ENCODE measurements at places on chromosomes 3 and 15. TPM values are rescaled to one million over a fixed set of nuclear protein-coding genes. Genes with fewer than 3 reads are reported as not detected.

GRCh38 chr3:118782755-118783202 is 251.9 kb downstream of the IGSF11 start:
- no peak for DNase-seq

GRCh38 chr15:73540161-73540560 is 93.0 kb downstream of the NPTN start:
- no peak for DNase-seq

EFCAB12 gene
- 0.38 TPM for polyA plus RNA-seq

WDR93 gene
- polyA plus RNA-seq, result 0.04 TPM

GRCh38 chr3:100033184-100033583 is 81.1 kb downstream of the FILIP1L start:
- no peak for DNase-seq

GRCh38 chr3:38148311-38148882 is 9.9 kb downstream of the MYD88 start:
- DNase-seq, result no peak

DNA sequence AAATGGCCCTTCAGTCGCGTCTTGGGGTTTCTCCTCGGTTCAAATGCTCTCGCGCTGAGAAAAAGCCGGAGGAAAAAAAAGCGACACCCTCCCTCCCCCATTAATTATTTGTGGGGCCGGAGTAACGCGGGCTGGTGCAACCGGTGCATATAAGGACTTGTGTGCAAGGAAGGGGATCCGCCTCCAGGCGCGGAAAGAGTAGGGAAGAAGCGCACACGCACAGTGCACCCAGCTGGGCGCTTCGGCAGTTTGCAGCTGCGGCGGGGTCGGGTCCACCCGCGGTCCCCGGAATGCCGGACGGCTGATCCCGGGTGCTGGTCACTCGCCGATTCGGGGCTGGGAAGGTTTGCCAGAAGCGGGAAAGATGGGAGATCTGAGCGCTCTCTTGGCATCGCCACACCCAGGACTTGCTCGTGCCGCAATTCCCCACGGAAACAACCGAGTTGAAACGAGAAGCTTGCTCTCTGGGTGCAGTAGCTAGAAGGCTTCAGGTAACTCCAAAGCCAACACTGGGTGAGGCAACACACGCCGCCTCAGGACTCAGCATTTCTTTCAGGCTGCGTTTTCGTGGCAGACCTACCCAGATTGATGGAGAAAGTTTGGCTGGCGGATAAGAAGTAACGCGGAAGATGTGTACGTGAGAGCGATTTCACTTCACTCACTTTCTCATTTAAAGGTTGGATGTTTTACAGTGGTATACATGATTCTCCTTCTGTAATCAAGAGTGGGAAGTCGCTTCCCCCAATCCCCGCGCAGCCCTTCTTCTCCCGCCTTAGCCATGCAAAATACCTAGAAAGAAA is 720 bp upstream of the TNIK start:
- peak; percentile 86 for DNase-seq

DNA sequence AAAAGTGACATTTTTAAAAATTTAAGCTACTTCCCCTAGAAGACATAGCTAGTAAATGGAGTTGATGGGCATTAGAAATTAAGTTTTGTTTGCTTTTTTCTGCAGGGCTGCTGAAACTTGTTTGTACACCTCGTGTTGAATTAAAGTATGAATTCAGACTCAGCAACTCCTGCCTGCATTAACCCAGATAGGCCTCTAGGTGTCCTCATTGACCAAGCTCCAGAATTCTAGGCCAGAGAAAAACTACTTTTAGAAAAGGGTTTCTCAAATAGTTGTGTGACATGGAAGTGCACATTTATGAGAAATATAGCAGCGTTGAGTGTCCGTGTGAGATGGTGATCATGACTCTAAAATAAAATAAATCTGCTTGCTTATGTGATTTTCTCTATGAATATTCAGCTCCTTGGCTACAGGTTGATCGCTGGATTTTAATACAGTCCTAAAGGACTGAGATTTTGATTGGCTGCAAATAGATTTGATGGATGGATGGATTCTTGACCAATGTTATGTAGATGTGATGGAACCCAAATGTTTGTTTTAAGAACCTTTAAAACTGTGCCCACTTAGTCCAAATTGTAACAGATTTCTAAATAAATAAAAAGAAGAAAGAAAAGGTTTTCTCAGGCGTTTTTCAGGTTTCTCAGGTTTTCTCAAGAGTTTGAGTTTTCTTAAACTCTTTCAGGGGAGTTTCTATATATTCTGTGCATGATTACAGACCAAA is 39.4 kb upstream of the LMOD3 start:
- DNase-seq, result no peak

CCDC174 gene
- polyA plus RNA-seq, result 10.8 TPM

- peak; percentile 69 for DNase-seq
Measured at GRCh38 chr3:107208100-107208499, 169.1 kb upstream of the CCDC54 start.

DNA sequence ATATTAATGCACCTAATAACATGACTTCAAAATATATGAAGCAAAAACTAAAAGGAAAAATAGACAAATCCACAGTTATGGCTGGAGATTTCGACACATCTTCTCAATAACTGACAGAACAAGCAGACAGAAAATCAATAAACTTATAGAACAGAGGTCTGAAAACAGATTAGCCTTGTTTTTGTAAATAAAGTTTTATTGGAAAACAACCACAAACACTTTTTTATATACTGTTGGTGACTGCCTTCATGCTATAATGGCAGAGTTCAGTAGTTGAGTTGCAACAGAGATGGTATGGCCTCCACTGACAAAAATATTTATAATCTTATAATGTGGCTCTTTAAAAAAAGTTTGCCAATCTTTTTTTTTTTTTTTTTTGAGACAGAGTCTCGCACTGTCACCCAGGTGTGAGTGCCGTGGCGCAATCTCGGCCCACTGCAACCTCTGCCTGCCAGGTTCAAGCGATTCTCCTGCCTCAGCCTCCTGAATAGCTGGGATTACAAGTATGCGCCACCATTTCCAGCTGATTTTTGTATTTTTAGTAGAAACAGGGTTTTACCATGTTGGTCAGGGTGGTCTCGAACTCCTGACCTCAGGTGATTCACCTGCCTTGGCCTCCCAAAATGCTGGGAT is 52.2 kb upstream of the GATA2 start:
- DNase-seq, result no peak

- no peak for DNase-seq
Measured at GRCh38 chr3:79366414-79366813, 401.4 kb downstream of the ROBO1 start.

TRH gene
- polyA plus RNA-seq, result 0.03 TPM

DNA sequence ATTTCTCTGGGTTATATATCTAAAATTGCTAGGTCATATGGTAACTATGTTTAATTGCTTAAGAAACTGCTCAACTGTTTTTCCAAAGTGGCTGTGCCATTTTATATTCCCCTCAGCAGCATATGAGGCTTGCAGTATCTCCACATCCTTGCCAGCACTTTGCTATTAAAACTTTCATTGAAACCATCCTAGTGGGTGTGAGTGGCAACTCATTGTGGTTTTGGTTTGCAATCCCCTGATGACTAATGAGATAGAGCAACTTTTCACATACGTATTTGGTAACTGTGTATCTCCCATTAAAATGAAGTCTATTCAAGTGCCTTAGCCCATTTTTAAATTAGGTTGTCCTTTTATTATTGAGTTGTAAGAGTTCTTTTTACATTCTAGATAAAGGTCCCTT is 17.3 kb downstream of the KPNA1 start:
- no peak for DNase-seq

GRCh38 chr3:178194539-178194938 is 341.7 kb upstream of the KCNMB2 start:
- no peak for DNase-seq

DNA sequence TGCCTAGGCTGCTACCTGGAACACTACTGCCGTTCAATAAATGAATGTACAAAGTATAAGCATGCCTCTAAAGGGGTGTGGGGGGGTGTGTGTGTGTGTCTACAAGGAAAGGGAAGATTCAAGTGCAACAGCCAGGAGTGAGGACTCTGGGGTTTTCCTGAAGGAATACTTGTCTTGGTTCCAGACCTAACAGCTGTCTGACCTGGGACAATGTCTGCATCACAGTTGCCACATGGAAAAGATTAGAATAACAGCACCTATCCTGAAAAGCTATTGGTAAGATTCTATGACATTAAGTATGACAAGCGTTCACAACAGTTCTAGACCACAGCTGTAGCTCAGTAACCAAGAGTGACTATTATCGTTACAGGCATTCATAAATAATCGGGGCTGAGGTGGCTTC is 345.2 kb downstream of the FOXP1 start:
- DNase-seq, result no peak

C3orf20 gene
- not detected for polyA plus RNA-seq

DNA sequence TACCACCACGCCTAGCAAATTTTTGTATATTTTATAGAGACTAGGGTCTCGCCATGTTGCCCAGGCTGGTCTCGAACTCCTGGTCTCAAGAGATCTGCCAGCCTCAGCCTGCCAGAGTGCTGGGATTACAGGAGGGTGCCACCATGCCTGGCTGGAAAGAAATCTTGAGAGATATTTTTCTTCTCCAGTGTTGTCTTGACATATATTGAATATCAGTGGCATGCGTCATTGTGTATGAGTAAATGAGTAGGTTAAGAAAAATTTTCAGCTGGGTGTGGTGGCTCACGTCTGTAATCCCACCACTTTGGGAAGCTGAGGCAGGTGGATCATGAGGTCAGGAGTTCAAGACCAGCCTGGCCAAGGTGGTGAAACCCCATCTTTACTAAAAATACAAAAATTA is 3.5 kb upstream of the PIF1 start:
- no peak for DNase-seq

DPPA2 gene
- polyA plus RNA-seq, result not detected

SHISA5 gene
- polyA plus RNA-seq, result 60.1 TPM

GRCh38 chr15:38304481-38304880 is 51.8 kb downstream of the SPRED1 start:
- no peak for DNase-seq

- DNase-seq, result no peak
Measured at GRCh38 chr3:33174711-33175414, 43.7 kb downstream of the SUSD5 start.

- DNase-seq, result no peak
Measured at GRCh38 chr3:66149269-66149668, 71.5 kb upstream of the SLC25A26 start.

DNA sequence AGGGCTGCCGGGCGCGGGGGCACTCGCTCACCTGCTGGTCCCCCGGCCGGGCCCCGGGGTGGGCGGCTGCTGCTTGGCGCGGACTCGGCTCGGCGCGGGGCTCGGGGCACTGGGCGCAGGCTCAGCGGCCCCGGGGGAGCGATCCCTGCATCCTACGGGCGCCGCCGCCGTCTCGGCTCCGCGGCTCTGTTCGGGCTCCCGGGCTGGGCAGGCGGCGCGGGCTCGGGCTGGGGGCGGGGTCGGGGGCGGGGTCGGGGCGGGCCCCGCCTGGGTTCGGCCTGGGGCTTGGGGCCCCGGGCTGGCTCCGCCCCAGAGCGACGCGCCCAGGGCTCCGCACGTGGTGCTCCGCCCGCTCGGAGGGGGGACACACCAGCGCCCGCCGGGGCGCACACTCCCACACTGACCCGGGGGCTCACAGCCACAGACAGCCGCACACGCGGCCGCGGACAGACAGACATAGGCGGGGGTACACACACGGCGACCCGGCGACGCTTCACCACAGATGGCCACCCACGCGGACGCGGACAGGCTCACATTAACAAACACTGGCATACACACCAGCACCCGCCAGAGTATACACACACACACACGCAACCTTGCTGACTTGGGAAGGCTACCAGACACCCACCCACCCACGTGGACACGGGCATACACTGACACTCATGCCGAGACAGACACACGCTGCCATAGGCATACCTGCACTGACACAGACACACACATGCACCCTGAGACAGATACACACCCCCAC is at the start of gene SCN5A:
SCN5A (minus strand) TSS at position 188 of the 748 bp plus-strand sequence. CDS start 16,380 bp downstream, outside the sequence.
- peak; percentile 63 for DNase-seq

DNA sequence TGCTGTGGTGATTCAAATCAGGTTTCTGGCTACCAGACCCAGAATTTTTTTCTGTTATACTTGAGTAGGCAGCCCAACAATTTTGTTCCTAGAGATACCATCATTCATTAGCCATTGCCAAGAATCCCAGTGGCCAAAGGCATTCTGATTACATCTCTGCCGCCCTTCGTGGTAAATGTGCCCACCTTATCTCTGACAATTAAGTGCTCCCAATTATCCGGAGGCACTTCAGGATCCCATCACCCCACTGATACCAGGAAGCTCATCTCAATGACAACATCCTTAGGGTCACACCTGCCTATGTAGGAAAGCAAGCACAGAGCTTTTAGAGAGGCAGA is 43.2 kb upstream of the RPL35A start:
- no peak for DNase-seq

GRCh38 chr3:31102196-31102879 is 207.9 kb upstream of the GADL1 start:
- DNase-seq, result no peak

DNA sequence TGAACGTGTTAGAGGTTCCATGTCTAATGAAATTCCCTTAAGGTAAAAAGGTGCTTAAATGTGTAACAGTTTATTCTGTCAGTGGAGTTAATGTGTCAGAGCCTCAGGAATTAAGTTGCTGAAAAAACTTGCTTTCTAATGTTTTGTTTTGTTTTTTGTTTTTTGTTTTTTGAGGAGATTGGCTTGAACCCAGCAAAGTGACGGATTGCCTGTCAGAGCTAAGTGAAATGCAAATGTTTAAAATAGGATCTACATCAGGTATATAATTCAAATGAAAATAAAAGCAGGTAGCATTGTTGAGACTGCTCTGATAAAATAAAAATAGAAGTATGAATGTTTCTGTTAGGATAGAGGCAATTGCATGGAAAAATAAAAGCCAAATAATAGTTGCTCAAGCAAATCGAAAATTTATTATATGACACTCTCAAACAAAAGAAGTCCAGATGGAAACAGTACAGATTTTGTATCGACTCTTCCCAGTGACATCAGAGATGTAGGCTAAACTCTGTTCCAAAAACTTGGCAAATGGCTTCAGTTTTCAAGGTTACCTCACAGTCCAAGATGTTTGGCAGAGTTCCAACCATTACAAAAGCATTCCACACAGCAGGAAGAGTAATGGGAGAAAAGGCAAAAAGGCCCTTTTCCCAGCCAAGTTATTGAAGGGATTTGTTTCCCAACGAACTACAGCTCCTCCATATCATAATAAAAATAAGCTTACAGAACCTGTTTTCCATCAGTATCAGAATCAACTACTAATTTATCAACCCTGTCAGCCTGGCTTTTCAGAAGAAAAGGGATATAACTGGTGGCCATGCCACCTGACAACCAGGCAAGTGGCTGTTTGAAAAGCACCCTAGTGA is 291.0 kb downstream of the TBL1XR1 start:
- no peak for DNase-seq

GRCh38 chr3:133461291-133461690 is 61.4 kb downstream of the BFSP2 start:
- DNase-seq, result no peak
